ENCODE measurements at places on chromosomes 13 and 19.
A peak's percentile ranks its signal among the peaks of the same experiment; 100 is the strongest.

DNA sequence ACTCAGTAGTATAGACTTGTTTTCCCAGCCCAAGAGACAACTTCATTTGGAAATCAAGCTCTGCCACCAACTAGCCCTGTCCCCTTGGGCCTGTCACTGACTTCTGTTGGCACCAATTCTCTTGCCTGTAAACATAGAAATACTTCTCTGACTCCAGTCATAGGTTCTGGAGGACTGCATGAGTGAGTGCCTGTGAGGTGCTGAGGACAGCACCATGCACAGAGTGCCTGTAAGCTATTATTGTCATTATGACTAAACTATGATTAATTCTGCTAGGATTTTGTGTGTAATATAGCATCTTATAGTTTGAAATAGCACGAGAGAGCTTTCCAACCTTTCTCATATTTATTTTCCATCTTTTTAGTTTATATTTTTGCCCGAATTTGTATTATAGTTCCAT lies 247.9 kb downstream of the MYO16 start:
- no peak for DNase-seq

DNA sequence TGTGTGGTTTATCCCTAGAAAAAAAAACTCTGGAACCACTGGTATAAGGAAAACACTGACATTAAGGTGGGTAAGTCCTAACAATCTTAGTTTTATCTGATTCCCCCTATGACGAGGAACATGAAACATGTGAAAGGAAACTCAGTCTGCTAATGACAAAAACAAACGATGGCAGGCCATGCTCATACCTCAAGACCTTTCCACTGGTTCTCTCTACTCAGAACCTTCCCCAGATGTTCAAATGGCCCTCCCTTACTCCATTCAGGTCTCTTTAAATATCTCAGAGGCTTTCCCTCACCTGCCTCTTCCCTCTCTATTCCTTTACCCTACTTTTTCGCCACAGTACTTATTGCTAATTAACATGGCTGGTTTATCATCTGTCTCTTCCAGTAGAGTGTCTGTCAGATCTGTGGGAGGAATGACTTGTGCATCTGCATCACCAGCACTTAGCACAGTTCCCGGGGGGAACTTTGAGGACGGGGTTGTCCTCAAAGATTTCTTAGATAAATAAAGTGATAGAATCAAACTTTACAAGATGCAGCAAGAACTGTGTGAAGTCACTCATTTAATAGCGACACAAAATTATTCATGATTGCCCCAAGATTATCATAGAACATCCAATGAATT lies 1.5 kb downstream of the TUBGCP3 start:
- peak; percentile 4 for DNase-seq

DNA sequence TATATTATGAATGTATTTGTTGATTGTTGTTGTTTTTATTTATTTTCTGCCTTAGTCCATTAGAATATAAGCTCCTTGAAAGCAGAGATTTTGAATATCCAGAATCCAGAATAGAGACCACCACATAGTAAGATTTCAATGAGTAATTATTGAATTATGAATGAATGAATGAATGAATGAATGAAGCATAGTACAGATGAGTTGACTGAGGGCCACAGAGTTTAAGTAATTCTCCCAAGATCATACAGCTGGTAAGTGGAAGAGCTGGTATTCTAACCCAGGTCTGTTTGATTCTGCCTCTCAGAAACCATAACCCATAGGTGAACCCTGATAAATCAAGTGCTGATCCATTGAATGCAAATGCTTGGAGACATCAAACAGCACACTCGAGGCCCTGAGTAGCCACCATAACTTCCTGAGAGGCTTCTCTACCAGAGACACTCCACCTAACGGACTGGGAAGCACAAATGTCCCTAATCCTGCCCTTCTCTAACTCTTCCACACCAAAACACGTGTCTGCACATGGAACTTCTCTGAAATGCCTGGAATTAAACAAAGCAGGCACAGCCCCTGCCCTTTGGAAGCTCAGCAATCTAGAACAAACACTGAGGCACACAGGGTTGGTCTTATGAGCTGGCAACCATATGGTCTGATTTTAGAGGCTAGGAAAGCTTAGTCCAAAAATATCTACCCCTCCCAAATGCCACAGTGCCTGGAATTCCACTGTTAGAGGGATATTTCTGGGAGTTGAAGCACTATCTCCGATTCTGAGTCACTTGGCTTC lies 190.1 kb downstream of the FOXO1 start:
- DNase-seq: no peak

DNA sequence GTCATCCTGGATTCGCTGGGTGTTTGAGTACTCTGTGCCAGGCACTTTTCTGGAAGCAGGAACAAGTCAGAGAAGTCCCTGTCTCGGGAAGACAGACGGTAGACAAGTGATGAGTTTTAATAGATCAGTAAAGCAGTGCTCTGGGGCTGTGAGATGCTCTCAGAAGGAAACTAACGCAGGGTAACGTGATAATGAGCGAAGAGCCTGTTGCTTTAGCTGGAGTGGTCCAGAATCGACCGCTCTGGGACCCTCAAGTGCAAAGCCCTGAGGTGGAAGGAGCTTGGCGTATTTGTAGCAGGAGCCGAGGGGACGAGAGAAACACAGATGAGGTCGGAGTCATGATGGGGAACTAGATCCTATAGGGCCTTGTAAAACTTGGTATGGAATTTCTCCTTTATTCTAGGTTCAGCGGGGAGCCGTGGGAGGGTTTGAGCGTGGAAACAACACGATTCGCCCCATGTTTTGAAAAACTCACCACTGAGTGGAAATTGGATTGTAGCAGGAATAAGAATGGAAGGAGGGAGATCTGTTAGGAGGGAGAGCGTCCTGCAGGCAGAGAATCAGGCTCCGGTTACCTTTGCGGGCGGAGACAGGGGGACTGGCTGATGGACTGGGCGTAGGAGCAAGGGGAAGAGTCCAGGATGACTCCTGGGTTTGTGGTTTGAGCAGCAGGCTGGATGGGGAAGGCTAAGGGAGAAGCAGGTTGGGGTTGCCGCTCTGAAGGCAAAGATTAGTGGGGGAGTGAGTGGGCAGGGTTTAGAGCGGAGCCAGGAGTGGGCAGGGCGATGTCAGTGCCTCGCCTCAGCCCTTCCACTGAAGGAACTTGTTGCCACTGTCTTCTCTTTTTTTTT lies 763 bp downstream of the POLD1 start:
- DNase-seq: no peak

DNA sequence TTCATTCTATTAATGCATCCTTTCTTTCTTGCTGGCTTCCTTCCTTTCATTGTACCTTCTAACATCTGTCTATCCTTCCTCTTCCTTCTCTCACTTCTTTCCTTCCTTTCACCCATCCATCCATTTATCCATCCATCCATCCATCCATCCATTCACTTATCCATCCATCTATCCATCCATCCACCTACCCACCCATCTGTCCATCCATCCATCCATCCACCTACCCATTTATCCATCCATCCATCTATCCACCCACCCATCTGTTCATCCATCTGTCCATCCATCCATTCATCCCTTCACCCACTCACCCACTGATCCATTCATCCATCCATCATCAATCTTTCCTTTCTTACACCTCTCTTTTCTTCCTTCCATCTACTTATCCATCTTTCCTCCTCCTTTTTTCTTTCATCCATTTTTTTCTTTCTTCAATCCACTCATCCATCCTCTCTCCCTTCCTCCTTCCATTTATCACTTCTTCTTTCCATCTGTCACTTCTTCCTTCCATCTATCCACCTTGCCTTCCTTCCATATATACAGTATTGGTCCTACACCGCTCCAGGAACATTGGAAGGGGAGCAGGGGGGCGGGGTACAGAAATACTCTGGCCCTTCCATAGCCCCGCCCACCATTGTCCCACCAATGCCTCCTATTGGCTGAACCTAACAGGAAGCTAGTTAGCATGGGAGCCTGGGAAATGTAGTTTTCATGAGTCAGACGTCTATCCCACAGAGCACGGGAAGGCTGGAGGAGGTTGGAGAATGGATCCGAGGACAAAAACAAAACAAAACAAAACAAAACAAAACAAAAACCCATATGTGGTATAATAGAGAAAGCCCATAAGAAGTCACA lies 45.9 kb downstream of the MBD3L1 start:
- DNase-seq: peak; percentile 7

GRCh38 chr13:64305246-64305645 lies 2889.6 kb upstream of the PCDH20 start:
- no peak for DNase-seq
